ENCODE measurements at places on chromosomes 1 and 21.

DNA sequence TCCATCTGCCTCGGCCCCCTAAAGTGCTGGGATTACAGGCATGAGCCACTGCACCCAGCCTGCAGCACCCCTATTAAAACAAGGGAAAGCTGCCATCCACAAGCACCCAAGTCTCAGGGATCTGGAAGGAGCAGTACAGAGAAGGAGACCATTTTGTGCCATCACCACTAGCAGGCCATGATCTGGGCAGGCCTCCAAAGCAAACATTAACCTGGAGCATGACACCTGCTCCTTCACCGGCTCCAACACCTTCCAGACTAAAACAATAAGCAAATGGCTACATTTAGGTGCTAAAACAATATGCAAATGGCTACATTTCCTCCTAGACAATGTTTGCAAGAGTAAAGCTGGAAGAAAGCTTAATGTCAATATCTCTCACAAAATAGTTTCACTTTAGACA lies 16.7 kb downstream of the MEAF6 start:
- DNase-seq = no peak

DNA sequence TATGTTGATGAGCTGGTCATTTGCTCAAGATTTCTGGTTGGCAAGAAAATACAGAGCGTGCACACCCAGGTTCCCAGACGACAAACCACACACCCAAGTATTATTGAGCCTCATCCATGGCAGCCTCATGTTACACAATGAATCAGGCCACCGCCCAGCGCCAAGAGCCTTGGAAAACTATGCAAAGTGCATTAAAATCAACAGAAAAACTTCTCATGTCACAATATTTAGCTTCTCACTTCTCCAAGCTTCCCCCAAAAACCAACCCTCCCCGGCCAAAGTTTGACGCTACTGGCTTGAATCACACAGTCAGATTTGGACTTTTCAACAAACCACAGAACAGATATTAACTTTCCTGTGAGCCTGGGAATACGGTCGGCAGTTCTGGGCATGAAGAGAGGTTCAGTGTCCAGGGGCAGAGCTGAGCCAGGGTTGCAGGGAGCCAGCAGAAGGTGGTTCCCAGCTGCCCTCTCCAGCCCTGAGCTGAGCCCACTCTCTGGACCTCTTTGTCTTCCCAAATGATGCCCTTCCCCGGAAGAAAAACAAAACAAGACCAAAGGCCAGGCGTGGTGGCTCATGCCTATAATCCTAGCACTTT lies 71.1 kb downstream of the SETD4 start:
- DNase-seq = no peak

DNA sequence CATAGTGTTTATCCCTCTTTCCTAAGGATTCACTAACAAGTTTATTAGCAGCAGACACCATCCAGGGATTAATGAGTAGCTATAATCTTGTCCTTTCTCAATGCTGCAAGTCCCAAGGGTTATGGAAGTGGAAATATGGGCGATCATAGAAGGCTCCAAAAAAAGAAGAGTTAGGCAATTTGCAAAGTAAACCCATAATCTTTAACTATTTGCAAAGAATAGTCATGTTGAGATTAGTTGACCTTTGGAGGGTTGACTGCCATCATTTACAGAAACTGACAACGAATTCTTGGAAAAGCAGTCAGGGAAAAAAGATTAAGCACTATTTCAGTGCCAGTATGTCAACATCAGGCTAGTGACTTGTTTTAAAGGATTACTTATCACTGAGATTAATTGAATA lies 169.9 kb downstream of the KCNT2 start:
- no peak for DNase-seq

DNA sequence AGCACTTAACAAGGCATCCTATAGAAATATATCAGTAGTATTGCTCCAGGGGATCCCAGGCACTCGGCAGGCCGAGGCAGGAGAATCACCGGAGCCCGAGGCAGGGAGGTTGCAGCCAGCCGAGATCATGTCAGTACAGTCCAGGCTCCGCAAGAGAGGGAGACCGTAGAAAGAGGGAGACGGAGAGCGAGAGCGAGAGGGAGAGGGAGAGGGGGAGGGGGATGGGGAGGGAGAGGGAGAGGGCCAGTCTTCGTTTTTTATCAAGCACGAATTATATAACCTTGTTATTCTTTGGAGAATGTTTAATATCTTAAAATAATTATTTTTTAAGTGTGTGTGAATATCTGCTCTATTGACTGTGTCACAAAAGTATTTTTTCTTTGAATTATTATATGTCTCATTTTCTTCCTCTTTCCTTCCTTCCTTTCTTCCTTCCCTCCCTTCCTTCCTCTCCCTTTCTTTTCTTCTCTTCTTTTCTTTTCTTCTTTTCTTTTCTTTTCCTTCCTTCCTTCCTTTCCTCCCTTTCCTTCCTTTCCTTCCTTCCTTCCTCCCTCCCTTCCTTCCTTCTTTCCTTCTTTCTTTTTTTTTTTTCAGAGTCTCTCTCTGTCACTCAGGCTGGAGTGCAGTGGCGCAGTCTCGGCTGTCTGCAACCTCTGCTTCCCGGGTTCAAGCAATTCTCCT lies 233.7 kb downstream of the SRGAP2C start:
- no peak for DNase-seq

DNA sequence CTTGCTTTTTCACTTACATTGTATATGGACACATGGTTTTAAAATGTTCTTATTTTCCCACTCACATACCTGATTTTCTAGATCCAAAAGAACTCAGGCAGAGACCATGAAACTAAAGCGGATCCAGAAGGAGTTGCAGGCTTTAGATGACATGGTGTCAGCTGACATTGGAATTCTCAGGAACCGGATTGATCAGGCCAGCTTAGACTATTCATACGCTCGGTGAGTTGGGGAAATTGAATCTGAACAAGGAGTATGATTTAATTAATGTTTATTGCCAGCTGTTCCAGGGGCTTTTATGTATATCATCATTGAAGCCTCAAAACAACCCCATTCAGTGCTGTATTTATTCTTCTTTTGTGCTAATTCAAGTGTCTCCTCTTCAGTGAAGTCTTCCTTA lies 12.7 kb downstream of the GORAB start:
- no peak for DNase-seq

DNA sequence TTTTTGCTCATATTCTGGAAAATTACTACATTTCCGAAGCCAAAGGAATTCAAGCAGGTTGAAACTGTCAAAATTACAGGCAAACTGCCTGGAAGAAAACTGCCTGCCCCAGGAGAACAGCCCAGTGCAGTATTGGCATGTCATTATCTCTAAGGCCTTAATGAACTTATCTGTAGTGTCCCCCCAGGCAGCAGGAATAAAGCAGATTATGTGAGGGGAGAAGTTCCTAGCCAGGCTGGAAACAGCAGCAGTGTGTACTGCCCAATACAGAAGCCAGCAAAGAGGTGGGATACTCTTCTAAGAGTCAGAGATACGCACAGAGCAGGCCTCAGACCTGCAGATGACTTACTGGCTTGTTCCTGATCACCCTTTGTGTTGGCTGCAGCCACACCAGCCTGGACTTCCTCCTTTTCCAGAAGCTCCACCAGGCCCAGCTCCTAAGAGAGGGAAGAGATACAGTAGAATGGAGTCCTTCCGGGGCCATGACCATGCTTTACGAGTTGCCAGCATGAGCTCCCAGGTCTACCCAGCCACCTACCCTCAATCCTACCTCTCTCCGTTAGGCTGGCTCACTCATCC lies 11.7 kb downstream of the IQGAP3 start:
- no peak for DNase-seq

GRCh38 chr1:163799190-163799805 lies 477.5 kb downstream of the NUF2 start:
- no peak for DNase-seq

GRCh38 chr1:119366424-119366823 lies 2.2 kb upstream of the HAO2 start:
- DNase-seq = no peak

DNA sequence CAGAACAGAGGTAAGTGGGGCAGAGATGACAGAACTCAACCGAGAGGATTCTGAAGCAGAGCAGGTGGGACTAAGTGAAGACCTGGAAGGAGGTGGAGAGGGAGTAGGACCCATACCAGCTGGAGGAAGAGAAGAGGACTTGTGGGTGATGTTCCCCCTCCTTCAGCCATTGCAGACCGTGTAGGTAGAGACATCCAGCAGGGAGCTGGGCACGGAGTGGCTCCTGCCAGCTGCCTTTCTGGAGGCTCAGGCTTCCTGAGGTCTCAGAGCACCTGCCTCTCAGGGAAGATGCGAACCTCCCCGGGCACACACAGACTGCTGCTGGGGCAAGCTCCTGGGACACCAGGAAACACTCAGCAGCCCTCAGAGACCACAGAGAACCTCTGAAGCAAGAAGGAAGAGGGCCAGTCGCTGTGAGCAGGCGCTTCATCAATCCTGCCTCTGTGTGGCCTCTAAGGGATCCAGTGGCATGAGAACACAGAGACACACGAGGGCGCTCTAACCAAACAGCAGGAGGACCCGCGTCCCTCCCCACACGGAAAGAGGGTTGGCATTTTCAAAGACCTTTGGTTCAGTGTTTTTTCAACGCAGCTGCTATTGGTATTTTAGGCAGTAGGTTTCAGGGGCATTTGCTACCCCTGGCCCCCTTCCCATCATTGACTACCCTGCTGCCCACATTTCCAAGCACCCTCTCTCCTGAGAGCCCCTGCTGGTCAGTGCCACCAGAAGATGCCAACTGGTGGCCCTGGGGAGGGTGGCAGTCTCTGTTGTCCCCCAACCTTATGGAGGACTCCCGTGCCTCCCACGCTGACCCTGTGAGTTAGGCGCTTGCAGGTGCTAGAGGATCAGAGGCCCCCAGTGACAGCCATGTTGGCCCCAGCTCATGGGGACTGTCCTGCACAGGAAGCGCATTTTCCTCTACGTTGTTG lies 89.6 kb upstream of the EDN2 start:
- DNase-seq = peak; percentile 52

- no peak for DNase-seq
These were observed 28.6 kb upstream of the KDM4A start for GRCh38 chr1:43621386-43621785.

GRCh38 chr1:171220581-171221054 lies 27.7 kb upstream of the FMO1 start:
- no peak for DNase-seq

DNA sequence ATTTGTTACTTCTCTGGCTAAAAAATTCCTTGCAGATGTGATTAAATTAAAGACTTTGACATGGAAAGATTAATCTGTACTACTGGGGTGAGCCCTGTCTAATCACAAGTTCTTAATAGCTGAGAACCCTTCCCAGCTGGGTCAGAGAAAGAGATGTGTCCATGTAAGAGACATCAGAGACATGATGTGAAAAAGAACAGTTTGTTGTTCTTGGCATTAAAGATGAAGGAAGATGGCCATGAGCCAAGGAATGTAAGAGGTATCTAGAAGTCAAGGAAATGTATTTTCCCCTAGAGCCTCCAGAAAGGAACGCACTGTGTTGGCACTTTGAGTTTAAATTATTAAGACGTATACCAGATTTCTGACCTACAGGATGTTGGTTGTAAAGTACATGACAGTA lies 1271.5 kb upstream of the PRMT6 start:
- DNase-seq = no peak

DNA sequence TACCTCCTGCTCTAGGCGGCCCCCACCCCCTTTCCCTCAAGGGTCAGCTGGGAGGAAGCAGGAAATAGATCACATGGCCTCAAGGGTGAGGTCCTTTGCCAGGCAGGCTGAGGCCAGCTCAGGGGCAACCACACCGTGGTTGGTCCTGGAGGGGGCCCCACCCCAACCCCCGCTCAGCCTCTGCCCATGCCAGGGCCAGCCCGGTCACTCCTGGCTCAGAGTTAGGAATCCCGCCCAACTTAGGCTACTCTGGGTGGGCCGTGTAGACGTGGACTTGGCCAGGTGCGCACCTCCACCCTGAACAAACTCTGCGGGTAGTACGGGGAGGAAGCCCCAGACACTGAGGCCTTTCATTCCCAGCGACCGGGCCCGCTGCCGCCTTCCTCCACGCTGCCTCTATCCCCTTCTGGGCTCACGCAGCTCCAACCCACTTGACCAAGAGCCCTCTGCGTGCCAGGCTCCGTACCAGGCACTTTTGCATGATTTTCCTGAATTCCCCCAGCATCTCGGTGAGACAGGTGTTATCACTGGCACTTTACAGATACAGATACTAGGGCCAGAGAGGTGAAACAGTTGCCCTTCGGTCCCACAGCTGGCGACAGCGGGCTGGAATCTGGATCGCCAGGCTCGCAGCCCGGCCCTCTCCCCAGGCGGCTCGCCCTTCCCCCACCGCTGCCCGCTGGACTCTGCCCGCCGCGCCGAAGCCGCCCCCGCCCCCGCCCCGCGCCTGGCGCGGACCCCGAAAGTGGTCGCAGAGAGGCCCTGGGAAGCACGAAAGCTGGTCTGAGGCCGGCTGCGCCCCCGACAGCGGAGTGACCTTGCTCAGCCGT lies 769 bp downstream of the GALE start:
- no peak for DNase-seq

DNA sequence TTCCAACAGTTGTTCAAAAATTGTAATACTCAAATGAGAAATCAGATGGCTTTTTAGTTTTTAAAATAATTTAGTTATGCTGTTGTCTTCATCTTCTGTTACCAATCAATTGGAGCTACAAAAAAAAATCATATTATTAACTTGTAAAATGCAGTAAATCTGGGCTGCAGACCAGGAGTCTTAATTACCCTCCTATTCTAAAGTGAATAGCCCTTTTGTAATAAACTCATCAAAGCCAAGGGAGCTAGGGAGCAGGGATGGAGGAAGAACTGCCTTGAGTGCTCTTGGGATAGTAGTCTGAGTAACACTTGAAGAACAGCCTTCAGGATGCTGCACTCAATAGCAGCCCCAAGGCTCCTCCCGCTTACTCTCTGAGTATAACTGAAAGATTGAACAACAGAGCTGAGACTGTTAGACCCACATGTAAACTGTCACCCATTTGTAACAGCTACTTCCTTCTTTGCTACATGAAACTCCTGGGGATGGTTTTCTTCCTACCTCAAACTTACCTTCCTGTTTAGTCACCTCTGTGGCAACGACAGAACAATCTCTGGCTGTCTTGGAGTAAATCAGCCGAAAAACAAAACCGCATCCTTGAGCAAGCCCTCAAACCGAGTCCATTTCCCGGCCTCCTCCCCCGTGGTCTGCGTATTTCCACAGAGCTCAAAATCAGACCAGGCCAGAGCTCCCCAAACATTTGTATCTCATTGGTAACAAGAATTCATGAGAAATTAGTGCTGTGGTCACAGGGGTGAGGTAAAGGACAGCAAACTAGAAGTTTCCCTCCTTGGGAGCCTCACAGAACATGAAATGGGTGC lies 55.9 kb downstream of the CD58 start:
- no peak for DNase-seq

GRCh38 chr1:89350298-89350697 lies 13.6 kb upstream of the GBP6 start:
- DNase-seq = no peak

DNA sequence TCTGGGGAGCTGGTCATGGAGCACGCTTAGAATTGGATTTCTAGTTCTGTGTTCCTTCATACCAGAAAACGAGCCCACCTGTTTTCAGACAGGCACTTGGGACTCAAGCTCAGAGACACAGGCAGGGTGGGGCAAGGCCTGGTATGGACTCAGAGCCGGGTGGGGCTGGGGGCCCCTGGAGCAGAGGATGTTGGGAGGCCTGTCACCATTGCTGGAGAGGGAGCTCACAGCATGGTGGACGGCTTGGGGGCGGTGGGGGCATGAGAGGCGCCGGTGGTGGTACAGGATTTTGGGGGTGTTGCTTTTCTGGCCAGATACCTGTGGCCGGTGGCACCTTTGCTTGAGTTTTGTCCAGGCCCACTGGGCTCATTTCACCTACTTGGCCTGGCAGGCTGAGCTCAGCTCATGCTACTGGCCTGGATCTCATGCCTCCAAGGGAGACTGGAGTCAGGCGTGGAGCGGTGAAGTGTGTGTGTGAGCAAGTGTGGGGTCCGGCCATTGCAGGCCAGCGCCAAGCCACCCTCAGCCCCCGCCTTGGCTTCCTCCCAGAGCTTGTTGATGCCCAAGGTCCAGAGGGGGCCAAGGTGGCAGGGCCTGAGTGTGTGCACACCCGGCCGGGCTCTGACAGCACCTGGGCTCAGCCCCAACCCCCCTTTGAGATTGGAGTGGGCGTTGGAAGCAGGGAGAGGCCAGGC lies 8.7 kb downstream of the SLX9 start:
- DNase-seq = no peak

Measured in activated CD8-positive, alpha-beta memory T cell treated with anti-CD3 and anti-CD28 coated beads for 1 hour (primary cell).